ENCODE measurements at places on chromosomes 5 and 9.

DNA sequence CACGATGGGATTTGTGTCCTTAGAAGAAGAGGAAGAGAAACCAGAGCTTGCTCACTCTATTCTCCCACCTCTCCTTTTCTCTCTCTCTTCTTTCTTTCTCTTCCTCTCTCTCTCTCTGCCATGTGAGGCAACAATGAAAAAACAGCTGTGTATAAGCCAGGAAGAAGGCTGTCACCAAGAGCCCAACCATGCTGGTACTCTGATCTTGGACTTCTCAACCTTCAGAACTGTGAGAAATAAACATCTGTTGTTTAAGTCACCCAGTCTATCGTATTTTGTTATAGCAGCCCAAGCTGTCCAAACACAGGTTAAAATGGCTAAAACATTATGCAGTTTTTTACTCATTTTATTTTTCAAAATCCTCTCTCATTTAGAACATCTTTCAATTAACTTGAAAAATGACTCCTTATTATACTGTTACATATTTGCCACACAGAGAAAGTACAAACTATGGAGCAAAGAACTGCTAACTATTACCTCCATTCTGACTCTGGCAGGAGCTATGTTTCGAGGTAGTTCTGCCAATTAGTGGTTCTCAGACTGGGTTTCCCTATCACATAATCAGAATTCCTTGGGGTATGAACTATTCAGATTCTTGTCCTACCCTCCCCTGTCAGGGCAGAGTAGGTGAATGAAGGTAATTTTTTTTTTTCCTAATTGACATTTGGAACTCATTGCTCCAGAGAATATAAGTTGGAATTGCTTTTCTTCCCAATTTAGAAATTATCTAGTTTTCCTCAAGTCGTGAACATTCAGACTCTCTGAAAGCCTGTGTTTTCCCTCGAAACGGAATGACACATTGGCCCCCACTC lies 434.6 kb downstream of the ENC1 start:
- DNase-seq: no peak

GRCh38 chr5:175629261-175629660 lies 28.6 kb upstream of the HRH2 start:
- no peak for DNase-seq

GRCh38 chr9:83937861-83938455 lies 16.7 kb upstream of the KIF27 start:
- no peak for DNase-seq

GRCh38 chr9:98829766-98830165 lies 22.3 kb downstream of the GALNT12 start:
- no peak for DNase-seq

- no peak for DNase-seq
Observed at GRCh38 chr5:58666141-58666540, 83.3 kb downstream of the RAB3C start.

DNA sequence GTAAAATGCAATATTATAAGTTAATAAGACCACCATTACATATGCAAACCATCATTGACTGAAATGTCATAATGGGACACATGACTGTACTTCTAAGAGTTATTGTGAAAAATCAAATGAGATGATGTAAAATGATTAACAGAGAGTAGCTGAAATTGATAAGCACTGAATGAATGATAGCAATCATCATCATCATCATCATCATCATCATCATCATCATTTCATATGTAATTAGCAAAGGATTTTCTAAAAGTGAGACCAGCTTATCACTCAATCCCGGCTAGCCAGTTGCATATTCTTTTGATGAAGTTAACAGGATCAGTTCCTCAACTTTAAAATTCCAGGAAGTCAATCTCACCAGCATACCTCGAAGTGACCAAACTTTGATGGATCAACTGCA lies 650.3 kb upstream of the KLF4 start:
- DNase-seq: no peak

DNA sequence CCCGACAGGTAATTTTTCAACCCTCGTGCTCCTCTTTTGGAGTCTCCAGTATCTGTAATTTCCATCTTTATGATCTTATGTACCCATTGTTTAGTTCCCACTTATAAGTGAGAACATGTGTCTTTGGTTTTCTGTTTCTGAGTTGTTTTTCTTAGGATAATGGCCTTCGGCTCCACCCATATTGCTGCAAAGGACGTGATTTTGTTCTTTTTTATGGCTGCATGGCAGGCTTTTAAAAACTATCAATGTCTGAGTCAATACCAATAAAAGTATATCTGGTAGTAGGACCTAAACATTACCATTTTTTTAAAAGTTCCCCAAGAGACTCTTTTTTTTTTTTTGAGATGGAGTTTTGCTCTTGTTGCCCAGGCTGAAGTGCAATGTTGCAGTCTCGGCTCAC lies 3.9 kb upstream of the SLC26A2 start:
- DNase-seq: no peak

GRCh38 chr5:66864240-66864884 lies 268.2 kb downstream of the MAST4 start:
- no peak for DNase-seq

DNA sequence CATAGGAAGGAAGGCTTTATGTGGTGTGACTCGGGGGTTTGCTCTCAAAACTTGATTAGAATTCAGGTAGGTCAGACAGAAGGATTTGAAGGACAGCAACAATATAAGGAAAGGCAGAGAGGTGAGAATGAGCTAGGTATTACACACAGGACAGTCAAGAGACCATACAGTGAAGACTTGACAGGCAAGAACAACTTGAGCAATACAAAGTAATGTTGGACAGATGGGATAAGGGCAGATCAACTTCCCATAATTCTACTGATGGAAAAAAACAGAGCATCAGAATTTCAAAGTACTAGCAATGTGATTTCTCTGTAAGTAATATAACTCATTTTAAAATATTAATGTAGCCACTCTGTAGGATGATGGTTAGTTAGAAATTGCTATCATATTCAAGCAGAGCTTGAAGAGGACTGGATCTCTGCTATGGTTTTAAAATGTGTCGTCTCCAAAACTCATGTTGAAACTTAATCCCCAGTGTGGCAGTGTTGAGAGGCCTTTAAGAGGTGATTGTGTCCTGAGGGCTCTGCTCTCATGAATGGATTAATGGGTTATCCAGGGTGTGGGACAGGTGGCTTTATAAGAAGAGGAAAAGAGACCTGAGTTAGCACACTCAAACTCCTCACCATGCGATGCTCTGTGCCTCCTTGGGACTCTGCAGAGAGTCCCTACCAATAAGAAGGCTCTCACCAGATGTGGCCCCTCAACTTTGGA lies 22.4 kb upstream of the HOMER1 start:
- DNase-seq: no peak

DNA sequence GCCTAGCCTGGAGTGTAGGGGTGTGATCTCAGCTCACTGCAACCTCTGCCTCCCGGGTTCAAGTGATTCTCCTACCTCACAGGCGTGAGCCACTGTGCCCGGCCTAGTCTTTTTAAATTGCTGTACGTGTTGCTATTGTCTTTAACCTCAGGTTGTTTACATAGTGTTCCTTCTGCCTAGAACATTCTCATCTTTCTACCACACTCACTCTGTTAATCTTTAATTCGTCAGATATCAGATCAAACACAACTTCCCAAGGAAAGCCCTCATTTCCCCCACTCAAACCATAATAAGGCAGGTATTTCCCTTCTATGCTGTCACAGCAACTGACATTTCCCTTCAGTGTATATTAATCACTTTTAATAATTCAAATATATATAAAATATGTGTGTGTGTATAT lies 1310.0 kb upstream of the C9orf72 start:
- DNase-seq: no peak
